Stimulated activated naive CD4-positive, alpha-beta T cell (primary cell): ENCODE measurements at places on chromosomes 4 and X.

DNA sequence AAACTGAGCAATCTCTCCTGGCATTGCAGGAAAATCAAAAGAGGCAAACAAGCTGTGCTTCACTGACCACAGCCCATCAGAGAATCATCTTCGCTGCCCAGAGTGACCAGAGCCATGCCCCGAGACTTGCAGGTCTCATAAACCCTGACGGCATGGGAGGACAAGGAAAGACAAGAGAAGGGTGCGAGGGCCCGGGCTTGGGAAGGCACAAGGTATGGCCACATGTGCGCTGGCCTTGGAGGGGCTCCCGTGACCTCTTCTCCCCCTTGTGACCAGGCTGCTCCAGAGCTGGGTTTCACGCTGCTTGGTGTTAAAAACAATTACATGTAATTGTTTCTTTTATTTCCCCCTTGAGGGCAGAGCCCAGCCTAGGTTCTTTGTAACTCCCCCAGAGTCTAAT lies 20.8 kb downstream of the DCTD start:
- DNase-seq: no peak

DNA sequence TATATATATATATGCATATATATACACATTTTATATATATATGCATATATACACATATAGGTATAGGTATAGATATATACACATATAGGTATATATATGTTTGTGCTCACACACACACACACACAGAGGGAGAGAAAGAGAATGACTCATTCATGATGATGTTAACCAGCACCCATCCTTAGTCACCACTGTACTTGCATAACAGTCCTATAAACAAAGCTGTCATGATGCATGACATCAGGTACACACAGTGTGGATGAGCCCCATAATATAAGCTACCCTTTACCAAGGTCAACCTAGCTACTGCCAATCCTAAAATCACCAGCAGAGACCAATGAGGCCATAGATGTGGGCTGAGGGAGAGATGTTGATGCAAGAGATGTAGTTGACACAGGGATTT lies 1408.0 kb downstream of the RAPGEF2 start:
- DNase-seq: no peak

GRCh38 chr4:139188648-139189416 lies 11.8 kb upstream of the ELF2 start:
- no peak for DNase-seq

- no peak for DNase-seq
Measured at GRCh38 chr4:88277711-88278225, 6.6 kb downstream of the PPM1K start.

GRCh38 chrX:143206966-143207365 lies 181.2 kb downstream of the SPANXN4 start:
- no peak for DNase-seq

- DNase-seq: no peak
Measured at GRCh38 chr4:146191766-146192458, 16.4 kb downstream of the LSM6 start.
